ENCODE measurements at places on chromosomes 1 and 21.
A peak's percentile ranks its signal among the peaks of the same experiment; 100 is the strongest.

GRCh38 chr1:32200226-32201010, at the start of gene CCDC28B:
TSS of gene CCDC28B (plus strand) at chr1:32200595. CDS start at chr1:32201936, 1,341 bp downstream.
- DNase-seq, result peak; percentile 40

DNA sequence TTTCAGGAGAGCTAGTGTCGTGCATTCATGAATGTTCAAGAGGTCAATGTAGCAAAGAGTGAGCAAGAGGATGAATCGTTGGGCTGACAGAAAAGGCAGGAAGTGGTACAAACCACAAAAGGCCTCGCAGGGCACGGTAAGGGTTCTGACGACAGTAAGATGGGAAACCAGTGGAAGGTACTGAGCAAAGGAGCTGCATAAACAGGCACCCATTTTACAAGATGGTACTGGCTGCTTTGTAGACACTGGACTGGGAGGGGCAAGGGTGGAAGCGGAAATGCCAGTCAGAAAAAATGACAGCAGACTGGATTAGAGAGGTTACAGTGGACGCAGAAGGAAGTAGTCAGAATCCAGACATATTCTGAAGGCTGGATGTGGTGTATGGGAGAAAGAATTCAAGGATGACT, 123.5 kb downstream of the PTPN14 start:
- DNase-seq, result no peak

DNA sequence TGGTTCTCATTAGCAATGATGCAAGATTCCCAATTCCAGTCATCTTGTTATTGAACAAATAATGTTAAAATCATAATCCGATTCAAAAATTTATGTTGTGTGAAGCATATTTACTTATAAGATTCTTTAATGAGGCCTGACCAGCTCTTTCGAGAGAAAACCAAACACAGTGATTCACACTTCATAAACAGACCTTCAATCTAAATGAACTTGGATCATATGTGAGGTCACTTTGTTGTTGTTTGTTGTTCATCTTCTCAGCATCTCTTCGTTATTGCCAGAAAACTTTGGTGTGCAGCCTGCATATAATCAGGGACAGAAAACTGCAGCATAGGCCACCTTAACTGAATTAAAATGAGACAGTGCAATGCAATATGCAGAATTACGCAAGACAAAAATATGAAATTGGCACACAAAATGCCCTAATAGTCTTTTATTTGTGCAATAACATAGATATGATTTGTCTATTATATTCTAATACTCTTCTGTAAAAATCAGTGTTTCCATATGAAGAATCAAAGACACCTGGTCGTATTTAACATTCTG, 30.1 kb downstream of the NCAM2 start:
- no peak for DNase-seq

DNA sequence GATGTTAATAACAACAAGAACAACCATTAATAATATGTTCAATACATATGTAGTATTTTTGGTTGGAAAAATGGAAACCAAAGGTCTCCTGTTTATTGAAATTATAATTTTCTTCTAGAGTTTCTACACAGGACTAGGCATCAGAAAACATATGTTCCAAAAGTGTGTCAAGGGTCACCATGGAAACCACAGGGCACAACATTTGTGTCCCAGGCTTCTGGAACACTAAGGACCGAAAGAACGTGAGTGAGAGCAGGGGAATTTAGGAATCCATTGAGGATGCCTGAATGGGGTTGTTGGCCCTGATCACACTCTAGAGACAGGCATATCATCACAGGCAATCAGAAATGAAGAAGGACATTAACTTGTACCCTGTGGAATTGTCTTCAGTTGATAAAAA, 7.5 kb upstream of the CDC14A start:
- no peak for DNase-seq

- no peak for DNase-seq
Observed at GRCh38 chr1:172515436-172515835, 17.5 kb upstream of the SUCO start.

- DNase-seq, result no peak
Observed at GRCh38 chr21:33115631-33116510, 45.9 kb downstream of the OLIG1 start.

DNA sequence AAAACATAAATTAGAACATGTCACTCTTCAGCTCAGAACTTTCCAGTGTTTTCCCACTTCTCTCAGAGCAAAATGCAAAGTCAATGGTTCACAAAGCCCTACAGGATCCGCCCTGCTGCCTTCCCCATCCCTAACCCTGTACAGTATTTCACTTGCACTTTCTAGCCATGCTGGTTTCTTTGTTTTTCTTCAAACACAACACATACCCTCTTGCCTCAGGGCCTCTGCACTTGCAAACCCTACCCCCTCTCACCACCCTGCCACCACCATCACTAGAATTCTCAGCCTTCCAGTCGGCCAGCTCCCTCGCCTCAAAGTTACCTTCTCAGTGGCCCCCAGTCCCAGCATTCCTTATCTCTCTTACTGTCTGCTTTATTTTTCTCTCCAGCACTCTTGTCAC, 17.6 kb downstream of the TEX35 start:
- no peak for DNase-seq

- no peak for DNase-seq
Observed at GRCh38 chr1:3651930-3652547, at the start of gene TP73. TSS of gene TP73 (plus strand) at chr1:3652516. CDS start at chr1:3682366, 29,850 bp downstream.

DNA sequence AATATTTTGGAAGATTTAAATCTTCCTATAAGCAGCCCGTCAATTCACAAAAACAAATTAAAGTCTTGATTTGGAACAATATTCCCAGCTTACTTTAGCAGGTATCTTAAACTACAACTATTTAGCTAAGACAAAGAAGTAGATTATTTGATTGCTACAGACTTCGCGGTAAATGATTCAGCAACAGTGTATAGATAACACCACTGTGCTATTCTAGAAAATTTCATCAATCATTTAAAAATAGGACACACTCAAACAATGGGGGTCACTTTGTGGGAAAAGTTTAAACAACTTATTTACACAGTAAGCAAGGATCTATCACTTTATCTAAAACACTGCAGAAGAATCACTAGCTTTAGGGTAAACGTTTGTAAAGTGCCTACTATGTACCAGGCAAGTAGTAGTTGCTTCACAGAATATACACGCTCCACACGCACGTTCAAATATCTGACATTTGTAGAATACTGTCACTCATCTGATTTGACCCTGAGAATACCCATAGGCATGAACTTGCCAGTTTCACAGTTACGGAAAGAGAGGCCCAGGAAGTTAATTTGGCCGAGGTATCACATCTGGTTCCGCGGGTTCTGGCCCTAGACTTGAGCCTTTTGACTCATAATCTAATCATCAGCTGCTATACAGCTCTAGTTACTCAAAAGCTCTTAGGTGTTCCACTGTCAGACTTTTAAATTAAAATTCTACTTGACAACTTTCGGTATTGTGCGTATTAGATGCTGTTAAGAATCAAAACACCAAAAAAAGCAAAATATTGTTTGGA, 876 bp downstream of the DENND2C start:
- no peak for DNase-seq

GRCh38 chr1:108828074-108828961, 28.6 kb downstream of the AKNAD1 start:
- peak; percentile 44 for DNase-seq

- no peak for DNase-seq
Observed at GRCh38 chr1:30024411-30025195, 698.8 kb downstream of the MATN1 start.

DNA sequence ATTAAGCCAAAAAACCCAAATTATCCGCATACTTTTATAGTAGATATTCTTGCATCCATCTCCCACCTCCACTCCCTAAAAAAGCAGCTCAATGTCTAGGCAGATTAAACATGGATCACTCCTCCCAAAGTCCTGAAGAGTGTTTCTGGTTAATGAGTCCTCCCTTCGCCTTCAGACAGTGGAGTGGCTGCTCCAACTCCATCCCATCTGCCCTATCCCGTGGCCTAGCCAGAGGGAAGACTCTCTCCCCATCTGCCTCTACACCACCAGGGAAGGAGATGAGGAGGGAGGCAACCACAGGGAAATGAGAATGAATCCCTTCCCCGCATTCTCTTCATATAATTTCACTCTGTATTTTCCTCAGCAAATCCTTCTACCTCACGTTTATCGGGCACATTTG, 103.8 kb downstream of the SLC45A1 start:
- no peak for DNase-seq

DNA sequence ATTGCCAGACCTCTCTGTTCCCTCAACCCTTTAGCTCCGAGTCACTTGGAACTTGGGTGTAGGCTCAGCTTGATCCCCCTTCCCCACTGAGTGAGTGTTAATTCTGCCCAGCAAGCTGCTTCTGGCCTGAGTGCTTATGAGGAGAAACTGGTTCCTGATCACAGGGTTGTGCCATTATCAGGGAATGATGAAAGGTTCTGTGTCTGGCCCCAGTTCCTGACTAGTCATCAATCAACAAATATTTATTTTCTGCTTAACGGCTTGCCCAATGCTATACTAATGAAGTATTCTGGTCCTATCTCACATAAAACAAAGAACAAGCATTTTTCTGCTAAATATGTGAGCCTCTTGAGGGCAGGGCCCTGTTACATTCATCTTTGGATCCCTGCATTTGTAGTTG, 20.8 kb downstream of the CC2D1B start:
- no peak for DNase-seq

GRCh38 chr1:201223852-201224665, 33.4 kb downstream of the IGFN1 start:
- DNase-seq, result no peak

- DNase-seq, result no peak
Observed at GRCh38 chr1:175504875-175505555, 238.4 kb downstream of the TNR start.

GRCh38 chr1:3440300-3440681, 14.2 kb upstream of the ARHGEF16 start:
- DNase-seq, result no peak

DNA sequence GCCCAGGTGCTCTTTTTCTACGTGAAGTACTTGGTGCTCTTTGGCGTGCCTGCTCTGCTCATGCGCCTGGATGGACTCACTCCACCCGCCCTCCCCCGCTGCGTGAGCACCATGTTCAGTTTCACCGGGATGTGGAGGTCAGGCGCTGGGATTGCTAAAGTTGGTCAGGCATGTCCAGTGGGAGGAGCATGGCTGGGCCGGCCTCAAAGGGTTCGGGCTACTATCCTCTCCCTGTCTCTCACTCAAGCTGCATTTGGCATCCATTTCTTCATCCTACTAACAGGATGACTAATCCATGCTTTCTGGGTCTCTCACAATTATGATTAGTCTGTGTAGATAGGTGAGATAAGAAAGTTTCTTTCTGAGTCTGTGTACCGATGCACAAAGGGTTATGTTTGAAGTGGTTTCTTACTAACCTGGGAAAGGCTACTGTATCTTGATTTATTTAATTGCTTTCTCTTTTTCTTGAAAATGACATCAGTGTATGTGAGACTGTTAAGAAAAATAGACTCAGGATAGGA, 135.9 kb downstream of the HHAT start:
- DNase-seq, result no peak

DNA sequence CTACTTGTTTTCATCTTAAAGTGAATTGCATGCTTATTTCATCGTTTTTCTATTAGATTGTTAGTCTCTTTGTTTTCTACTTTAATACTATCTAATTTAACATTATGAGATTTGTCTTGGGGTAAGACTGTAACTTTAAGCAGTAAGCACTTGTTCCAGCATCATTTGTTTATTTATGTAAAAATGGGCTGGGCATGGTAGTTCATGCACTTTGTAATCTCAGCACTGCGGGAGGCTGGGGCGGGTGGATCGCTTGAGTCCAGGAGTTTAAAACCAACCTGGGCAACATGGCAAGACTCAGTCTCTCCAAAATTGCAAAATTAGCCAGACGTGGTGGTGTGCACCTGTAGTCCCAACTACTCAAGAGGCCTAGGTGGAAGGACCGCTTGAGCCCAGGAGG, 15.3 kb upstream of the PAXBP1 start:
- DNase-seq, result no peak

GRCh38 chr1:217253351-217253750, 377.5 kb downstream of the GPATCH2 start:
- no peak for DNase-seq

GRCh38 chr1:26771643-26772321, 16.0 kb upstream of the PIGV start:
- no peak for DNase-seq

- DNase-seq, result no peak
Observed at GRCh38 chr1:228393268-228393701, 13.3 kb downstream of the TRIM11 start.

- DNase-seq, result no peak
Observed at GRCh38 chr1:223429313-223429731, 36.1 kb downstream of the CCDC185 start.

GRCh38 chr1:118084400-118084799, 100.6 kb downstream of the SPAG17 start:
- DNase-seq, result no peak

DNA sequence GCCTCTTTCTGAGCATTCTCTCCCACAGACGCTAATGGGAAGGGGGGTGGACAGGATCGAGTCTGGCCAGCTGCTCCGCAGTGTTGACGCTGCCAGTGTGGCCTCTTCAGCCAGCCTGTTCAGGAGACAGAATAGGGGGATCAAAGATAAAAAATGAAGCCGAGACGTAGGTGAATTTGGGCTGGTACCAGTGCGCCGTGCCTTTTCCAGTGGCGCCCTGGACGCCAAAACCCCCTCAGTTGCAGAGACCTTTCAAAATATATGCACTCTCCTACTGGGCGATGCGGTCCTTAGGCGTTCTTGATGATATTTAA, 1.1 kb downstream of the TTC3 start:
- no peak for DNase-seq

DNA sequence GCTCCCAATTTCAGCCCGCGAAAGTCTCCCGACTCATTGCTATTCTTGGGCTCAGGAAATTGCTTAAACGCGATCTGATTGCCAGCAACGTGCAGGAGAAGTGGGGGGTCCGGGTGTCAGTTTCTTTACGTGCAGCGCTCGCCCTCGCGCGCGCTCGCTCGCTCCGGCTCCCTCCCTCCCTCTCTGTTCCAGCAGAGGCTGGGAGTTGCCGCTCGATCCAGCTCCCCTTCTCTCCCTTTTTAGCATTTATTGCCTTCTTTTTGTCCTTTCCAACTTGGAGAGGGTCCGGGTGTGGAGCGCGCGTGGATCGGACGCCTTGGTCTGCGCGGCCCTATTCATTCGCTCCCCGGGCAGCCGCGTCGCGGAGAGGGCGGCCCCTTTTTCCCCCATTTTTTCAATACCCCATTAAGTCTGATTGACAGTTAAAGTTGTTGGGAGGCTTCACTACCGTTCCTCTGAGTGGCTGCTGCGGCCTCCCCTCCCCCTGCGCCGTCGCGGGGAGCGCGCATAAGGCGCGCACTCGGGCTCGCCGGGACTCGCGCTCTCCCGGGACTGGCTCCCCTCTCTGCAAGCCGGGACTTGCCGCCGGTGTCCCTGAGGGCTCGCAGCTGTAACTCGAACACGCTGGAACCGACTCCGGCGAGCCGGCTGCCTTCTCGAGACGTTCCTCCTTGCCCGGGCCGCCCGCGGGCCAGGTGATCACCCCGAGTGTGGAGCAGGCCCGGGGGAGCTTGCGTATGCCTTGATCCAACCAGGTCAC, at the start of gene DHRS3:
TSS of gene DHRS3 (minus strand) at position 310 of the 760 bp plus-strand sequence. CDS start 862 bp downstream, outside the sequence.
- no peak for DNase-seq

DNA sequence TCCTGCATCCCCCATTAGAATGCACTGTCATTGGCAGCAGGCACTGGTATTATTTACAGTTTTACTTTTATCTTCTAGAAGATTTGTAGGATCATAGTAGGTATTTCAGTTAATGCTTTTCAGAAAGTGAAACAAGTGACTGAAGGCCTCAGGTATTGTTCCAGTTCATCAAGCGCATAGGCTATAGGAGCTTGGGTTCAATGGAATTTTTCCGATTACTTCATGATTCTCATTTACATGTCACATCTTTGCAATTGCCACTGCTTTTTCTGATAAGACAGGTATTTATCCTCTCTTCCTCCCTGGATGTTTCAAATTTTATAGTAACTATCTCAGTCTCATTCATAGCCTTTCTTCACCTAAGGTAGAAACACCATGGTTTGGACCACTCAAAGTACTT, 161.3 kb downstream of the NTPCR start:
- no peak for DNase-seq
